ENCODE measurements at places on chromosomes 2 and 18. TPM values are rescaled to one million over a fixed set of nuclear protein-coding genes. Genes with fewer than 3 reads are reported as not detected.

The GKN1 gene
- not detected for total RNA-seq

The EPHA4 gene
- 1.3 TPM for total RNA-seq

The NTSR2 gene
- not detected for total RNA-seq

The GCA gene
- total RNA-seq, result 40.2 TPM

DNA sequence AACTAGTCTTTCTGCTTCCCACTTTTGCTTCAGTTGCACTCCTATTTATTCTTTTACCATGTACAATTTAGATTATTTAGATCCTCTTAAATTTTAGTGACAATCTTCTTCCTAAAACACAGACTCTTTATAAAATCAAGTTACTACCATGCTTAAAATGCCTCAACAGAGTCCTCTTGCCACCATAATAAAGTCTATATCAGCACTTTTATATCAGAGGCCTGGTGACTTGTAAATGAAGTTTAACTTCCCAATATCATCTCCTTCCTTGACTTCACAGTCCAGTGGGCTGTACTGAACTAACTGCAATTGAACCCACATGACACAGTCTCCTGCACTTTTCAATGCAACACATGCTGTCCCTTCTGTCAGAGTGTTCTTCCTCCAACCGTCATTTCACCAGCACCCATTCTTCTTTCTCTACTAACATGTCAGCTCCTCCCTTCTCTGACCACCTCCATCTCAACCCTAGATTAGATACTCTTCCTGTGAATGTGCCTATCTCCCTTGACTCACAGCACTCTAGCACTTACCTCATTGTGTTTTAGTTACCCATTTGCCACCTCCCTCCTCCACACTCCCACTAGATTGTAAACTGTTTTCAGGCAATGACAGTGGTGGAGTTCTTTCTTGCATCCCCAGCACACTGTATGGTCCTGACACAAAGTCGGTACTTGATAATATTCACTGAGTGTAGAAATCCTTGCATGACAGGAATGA is 414.9 kb downstream of the SATB2 start:
- DNase-seq, result no peak
- no peak overlapping the region for H3K27ac ChIP-seq
- no peak overlapping the region for H3K4me3 ChIP-seq
- no peaks in the 10 kb centered on the region for H3K4me1 ChIP-seq

GRCh38 chr18:33720133-33720532 is 142.1 kb downstream of the ASXL3 start:
- no peak for DNase-seq
- H3K27me3 ChIP-seq, result no peaks in the 10 kb centered on the region
- H3K4me3 ChIP-seq, result no peak overlapping the region

DNA sequence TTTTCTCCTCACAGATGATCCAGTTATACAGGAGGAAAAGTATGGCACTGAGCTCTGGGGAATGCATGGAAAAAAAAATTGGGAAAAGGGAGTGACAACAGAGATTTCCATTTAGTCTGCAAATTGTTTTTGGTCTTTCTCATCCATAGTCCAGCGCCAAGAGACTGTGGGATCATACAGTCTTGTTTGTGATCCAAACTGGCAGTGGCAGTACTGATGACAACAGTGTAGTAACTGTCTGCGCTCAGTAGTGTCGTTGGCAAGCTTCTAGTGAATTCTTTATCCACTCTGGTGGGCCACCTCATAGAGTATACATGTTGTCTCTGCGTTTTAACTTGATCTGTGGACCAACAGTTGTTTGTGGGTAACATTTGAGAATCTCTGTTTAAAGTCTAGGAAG is 37.9 kb downstream of the GALNT1 start:
- no peaks in the 10 kb centered on the region for H3K27me3 ChIP-seq
- DNase-seq, result no peak
- H3K27ac ChIP-seq, result no peak overlapping the region
- H3K4me3 ChIP-seq, result no peak overlapping the region

- no peaks in the 10 kb centered on the region for H3K27me3 ChIP-seq
- peaks cover 46% of the 10 kb centered on the region for H3K4me1 ChIP-seq
- DNase-seq, result peak; percentile 55
Measured at GRCh38 chr2:128317181-128317898, 1.3 kb downstream of the HS6ST1 start.

DNA sequence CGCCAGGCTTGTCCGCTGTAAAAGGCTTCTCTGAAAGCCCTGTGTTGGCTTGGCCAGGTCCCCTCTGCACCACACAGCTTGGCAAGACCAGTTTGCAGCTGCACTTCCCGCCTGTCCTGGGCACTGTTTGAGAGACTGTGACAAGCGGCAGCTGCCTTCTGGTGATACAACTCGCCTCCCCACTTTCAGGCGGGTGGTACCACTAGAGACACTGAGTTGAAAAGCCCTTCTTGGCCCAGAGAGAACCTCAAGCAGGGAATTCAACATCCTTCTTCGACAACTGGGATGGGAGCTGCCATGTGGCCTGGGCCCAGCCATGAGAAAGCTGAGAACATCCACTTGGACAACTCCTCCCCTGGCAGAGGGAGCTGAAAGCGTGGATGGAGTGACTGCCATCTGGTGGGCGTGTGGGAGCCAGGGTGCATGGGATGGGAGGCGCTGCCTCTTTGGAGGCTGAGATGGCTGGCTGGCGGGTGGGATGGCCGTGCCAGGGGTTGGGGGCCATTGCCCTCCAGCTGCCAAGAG is 125.5 kb upstream of the REV1 start:
- H3K36me3 ChIP-seq, result no peaks in the 10 kb centered on the region
- no peak for DNase-seq
- H3K4me3 ChIP-seq, result no peak overlapping the region
- H3K4me1 ChIP-seq, result no peaks in the 10 kb centered on the region
- H3K27ac ChIP-seq, result no peak overlapping the region
- H3K27me3 ChIP-seq, result no peaks in the 10 kb centered on the region

DNA sequence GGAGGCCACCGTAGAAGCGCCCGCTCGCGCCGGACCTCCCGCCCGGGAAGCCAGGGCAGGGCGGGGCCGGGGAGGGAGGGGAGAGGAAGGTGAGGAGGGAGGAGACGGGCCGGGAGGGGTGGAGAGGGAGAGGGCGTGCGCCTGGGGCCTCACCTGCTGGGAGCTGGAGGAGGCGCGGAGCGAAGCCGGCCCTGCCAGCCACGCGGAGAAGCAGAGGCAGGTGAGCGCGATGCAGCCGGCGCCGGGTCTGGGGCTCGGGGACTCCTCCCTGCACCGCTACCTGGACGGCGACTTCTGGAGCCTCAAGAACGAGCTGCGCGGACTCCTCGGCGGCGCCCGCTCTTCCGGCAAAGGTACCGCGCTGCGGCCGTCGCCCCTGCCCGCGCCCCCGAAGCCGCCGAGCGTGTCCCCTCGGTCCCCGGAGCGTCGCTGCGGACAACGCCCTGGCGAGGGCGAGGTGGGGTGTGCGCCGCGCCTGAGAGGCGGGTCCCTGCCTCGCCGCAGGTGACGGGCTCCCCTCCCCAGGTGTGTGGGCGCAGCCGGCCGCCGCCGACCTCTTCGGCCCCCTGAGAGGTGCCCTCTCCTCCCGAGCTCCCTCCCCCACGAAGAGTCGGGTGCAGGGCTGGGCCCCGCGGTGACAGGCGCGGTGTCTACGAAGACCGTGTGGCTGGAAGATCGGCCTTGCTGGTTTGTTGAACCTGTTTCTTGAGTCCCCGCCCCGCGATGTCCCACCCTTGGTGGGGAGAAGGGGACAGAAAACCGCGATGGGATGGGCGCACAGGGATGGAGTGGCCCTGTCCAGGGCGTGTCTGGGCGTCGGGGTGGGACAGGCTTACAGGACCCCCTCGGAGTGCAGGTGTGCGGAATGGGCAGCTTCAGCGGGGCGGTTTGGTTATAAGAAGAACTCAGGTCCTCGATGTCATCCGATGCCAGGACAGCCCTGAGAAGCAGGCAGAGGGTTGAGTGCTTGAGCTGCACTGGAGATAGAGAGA is at the start of gene ACOXL:
Gene ACOXL (plus strand): TSS at position 152 of the 992 bp plus-strand sequence. CDS start 35,817 bp downstream, outside the sequence.
- peaks cover 59% of the 10 kb centered on the region for H3K27me3 ChIP-seq
- peaks cover 9% of the 10 kb centered on the region for H3K4me1 ChIP-seq
- DNase-seq, result peak; percentile 21
- no peak within 1 kb of the TSS for H3K4me3 ChIP-seq
- no peaks in the 10 kb centered on the region for H3K36me3 ChIP-seq

DNA sequence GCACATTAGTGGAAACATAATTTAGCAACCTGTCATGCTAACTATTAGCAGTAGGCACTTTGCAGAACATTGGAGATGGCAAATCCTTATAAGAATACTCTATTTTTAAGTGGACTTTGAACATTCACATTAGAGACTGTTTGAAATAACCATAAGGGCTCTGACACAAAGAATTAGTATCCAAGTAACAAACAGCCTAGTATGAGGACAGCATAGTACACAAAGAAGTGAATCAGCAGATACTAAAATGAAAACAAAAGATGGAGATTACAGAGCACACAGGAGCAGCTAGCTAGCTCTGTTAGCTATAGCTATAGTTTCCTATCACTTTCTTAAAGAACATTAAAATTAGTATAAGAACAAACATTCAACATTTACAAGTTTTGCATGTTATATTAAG is 256.3 kb upstream of the SPOPL start:
- H3K27me3 ChIP-seq, result no peaks in the 10 kb centered on the region
- no peak overlapping the region for H3K27ac ChIP-seq
- no peak overlapping the region for H3K4me3 ChIP-seq

DNA sequence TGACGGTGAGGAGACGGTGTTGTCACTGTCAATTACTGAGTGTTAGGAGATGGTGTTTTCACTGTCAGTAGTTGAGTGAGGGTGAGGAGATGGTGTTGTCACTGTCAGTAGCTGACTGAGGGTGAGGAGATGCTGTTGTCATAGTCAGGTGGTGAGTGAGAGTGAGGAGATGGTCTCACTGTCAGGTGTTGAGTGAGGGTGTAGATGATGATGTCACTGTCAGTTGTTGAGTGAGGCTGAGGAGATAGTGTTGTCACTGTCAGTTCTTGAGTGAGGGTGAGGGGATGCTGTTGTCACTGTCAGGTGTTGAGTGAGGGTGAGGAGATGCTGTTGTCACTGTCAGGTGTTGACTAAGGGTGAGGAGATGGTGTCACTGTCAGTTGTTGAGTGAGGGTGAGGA is 3.4 kb upstream of the ATP9B start:
- peaks cover 16% of the 10 kb centered on the region for H3K4me1 ChIP-seq
- peaks cover 3% of the 10 kb centered on the region for H3K27me3 ChIP-seq
- no peak for DNase-seq
- no peak overlapping the region for H3K4me3 ChIP-seq

DNA sequence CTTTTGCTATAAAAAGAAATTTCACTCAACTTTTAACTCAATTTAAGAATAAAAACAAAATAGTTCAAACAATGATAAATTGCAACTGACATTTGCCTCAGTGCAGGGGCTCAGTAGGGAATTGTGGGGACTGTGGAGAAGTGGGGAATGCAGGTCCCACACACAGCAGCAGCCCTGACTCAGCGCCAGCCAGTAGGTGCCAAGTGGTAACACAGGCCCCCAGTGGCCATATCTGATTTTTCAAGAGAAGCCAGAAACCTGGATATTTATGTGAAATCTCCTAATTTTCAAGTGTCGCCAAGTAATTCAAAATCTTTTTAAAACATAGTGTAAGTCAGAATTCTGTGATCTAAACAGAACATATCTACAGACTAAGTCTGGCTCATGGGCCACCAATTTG is 186.3 kb downstream of the EN1 start:
- H3K4me1 ChIP-seq, result no peaks in the 10 kb centered on the region
- peaks cover 3% of the 10 kb centered on the region for H3K27me3 ChIP-seq
- no peak for DNase-seq
- no peak overlapping the region for H3K27ac ChIP-seq
